Activated naive CD8-positive, alpha-beta T cell treated with anti-CD3 and anti-CD28 coated beads, Interleukin-2, amount 10 ng/mL, durations not matched to agents 7 days and 5 days (primary cell): ENCODE measurements at places on chromosomes 7 and 10.

GRCh38 chr7:37417107-37417474 is 31.6 kb downstream of the ELMO1 start:
- DNase-seq: no peak

DNA sequence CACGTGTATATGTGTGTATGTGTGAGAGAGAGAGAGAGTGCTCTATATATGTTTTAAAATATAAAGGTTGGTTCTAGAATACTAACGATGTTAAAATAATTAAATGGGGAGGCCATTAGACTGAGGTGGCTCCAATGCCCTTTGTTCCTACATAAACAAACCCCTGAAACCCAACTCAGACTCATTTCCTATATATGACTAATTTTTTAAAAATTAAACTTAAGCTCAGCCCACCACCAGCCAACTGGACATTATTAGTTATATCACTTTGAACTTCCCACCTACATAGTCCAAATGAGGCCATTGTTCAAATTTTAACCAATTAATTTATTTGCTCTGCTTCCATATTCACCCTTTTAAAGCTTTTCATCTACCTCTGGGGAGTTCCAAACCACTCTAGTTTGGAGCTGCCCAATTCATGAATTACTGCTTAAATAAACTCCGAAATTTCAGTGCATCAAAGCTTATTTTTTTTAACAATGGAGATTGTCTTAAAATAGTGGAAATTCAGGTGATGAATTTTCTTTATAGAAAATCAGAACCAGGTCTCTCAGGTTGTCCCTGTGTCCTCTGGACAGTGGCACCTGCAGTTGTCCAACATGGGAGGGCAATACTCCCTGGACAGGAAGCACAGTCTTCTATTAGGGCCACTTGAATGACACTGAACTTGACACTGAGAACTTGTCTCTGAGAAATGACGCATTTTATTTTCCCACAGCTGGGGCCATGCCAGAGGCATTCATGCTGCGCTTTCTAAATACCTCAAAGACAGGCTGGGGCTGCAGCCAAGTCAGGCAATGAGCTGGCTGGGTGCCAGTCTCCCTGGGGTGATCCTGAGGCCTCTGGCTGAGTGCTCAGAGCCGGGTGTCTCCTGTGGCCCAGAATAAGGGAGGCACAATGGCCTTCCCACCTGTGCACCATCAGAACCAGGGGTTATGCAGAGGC is 109.5 kb upstream of the TMEM72 start:
- no peak for DNase-seq

GRCh38 chr10:60235001-60235400 is 154.7 kb downstream of the ANK3 start:
- DNase-seq: no peak

- no peak for DNase-seq
Measured at GRCh38 chr10:33239257-33239656, 95.2 kb downstream of the NRP1 start.

- DNase-seq: no peak
Measured at GRCh38 chr7:150940431-150941102, 37.6 kb downstream of the KCNH2 start.

GRCh38 chr7:27161721-27162560 is 3.4 kb downstream of the HOXA9 start:
- no peak for DNase-seq

DNA sequence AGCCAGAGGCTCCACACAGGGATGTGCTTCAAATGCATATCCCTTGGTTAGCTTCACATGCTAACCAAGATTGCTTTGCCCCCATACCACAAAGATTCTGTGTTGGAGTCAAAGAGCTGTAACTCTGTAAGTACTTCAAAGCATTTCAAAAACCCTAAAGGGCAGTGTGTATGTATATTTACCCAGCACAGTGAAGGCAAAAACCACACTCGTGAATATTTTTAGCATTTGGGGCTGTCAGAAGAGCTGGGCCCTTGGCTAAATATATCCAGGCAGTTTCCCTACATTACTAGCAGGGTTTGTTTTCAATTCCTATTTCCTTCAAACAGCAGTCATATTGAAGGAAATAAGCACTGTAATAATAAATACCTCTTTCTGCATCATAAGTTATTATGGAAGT is 84.2 kb upstream of the STEAP1B start:
- no peak for DNase-seq

GRCh38 chr7:50766849-50767207 is 15.9 kb downstream of the GRB10 start:
- DNase-seq: no peak

- no peak for DNase-seq
Measured at GRCh38 chr10:122498521-122498920, 37.2 kb downstream of the HTRA1 start.

DNA sequence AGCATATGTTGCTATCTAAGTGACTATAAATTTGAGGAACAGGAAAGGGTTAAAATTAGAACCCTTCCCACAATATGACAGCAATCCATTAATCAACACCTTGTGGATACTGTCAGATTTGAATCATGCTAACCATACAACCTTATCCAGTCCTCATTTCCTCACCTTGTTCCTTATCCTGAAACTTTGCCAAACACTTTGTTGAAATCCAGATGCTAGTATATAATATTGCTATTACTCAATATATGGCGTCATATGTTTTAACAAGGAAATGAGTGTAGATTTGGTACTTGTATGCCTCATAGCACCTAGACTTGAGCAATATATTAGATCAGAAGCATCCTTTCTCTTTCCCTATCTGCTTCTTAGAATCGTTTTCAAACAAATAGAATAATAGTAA is 66.3 kb upstream of the SLC25A13 start:
- no peak for DNase-seq
